ENCODE measurements at places on chromosomes 16 and 17. TPM values are rescaled to one million over a fixed set of nuclear protein-coding genes. Genes with fewer than 3 reads are reported as not detected.

- DNase-seq: no peak
Measured at GRCh38 chr16:68488554-68488953, 40.2 kb upstream of the SMPD3 start.

DNA sequence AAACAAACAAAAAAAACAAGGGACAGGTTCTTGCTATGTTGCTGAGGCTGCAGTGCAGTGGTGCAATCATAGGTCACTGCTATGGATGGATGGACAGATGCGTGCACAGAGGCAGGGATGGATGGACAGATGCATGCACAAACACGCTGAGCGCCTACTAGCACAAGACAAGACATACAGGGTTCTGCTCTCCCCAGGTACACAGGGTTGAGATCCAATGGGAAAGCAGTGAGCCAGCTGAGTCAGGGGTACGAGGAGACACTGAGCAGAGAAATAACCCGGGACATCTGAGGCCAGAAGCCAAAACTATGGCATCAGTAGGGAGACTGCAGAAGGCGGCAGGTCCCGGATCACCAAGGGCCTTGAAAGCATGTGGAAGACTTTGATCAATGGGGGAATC, 6.2 kb downstream of the IL32 start:
- no peak for DNase-seq

- no peak for DNase-seq
Measured at GRCh38 chr17:67041531-67041930, 2.8 kb upstream of the CACNG1 start.

GRCh38 chr17:41885733-41886132, 20.5 kb upstream of the KLHL11 start:
- DNase-seq: no peak

DNA sequence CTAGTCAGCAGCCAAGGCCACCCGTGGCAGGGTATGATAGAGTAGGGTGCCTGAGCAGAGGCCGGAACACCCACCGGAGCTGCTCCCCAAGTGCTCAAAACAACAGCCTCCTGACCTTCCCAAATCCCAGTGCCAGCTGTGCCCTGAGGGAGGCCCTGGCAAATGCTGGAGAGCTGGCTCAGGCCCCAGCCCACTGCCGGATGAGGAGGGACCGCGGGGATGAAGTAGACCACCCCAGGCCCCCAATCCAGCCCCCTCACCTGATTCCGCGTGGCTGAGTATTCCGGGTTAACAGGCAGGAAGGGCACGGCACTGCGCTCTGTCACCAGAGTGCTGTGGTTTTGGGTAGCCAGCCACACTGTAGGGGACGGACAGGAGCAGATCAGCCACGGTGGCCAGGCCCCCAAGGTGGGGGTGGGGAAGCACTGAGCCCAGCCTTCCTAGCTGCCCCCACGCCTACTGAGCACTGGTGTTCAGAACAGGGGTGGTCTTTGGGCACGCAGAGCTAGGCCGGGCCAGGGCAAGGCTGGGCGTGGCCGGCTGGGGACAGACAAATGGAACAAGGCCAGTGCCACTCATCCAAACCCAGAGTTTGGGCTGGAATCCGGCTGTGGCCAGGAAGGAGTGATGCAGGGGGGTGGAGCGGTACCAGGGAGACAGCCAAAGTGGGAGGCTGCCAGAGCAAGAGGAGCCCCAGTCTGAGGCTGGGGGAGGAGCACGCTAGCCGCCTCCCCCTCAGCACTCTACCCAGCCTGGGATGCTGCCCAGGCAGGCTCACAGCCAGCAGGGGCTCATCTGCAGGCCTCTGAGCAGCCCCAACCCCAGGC, 9.1 kb downstream of the TP53I13 start:
- DNase-seq: no peak

- DNase-seq: no peak
Measured at GRCh38 chr17:42310787-42311215, 22.5 kb downstream of the STAT5A start.

DNA sequence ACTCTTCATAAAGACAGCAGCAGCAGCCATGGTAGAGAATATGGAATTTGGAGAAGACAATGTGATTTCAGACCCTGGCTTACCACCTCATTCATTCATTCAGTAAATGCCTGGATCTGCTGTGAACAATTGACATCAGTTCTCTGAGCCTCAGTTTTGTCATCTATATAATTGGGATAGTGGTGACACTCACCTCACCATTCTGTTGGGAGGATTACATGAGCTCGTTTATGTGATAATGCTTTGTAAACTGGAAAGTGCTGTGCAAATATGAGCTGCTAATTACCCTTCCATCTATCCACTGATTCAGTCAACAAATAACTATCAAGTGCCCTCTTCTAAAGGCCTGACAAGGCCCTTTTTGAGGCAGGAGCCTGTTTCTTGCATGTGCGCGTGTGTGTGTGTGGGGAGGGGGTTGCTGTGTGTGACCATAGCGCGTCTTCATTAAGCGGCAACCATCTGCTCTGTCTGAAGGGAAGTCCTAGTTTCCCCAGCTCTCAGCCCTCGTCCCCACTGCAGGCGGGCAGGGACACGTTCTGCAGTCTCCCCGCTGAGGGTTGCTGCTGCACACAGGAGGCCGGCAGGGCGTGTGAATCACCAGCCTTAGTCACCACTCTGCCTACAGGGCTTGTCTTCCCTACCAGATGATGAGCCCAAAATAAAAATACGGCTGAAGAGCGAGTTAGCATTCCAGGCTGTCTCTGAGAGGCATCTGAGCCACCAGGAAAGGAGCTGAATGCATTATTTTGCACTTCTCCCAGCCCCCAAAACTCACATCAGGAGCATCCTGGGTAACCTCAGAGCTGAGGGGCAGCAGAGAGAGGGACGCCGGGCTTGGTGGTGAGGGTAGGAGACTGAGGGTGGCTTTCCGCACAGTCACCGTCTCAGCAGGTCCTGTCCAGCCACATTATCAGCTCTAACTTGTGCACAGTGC, 19.9 kb downstream of the ARL4D start:
- peak; percentile 47 for DNase-seq

DNA sequence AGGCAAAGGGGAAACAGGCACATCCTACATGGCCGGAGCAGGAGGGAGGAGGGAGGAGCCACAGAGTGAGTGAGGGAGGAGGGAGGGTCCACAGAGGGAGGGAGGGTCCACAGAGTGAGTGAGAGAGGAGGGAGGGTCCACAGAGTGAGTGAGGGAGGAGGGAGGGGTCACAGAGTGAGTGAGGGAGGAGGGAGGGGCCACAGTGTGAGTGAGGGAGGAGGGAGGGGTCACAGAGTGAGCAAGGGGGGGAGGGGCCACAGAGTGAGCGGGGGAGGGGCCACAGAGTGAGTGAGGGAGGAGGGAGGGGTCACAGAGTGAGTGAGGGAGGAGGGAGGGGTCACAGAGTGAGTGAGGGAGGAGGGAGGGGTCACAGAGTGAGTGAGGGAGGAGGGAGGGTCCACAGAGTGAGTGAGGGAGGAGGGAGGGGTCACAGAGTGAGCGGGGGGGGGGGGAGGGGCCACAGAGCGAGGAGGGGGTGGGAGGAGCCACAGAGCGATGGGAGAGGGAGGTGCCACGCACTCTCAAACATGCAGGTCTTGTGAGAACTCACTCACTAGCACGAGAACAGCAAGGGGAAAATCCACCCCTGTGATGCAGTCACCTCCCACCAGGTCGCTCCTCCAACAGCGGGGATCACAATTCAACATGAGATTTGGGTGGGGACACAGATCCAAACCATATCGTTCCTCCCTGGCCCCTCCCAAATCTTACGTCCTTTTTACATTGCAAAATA, 24.3 kb upstream of the CDH15 start:
- DNase-seq: no peak

DNA sequence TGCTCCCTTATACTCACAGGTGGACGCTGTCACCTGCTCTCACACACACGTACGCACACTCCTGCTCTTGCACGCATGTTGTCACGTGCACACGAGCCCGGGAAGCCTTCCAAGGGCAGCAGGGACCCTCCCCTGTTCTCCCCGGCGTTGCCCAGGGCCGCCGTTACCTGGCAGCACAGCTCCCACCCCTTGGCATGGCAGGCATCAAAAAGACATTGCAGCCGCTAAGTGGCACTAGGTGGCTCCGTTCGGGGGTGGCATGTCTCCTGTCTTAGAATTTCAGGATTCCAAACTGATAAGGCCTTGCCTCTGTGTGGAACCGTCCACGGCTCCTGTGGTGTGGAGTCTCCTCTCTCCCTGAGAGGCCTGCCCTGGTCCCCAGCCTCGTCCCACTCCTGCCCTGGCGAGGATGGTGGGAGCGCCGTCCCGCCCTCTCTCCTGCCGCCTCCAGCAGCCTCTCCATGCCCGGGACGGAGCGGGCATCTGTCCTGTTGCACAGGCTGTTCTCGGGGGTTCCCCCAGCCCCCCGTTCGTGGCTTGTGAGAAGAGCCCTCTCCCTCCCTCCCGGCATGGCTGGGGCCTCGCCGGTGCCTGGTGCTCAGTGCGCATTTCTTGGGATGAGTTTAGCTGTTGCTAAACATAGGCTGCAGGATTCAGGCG, 126.7 kb upstream of the GSE1 start:
- no peak for DNase-seq

DNA sequence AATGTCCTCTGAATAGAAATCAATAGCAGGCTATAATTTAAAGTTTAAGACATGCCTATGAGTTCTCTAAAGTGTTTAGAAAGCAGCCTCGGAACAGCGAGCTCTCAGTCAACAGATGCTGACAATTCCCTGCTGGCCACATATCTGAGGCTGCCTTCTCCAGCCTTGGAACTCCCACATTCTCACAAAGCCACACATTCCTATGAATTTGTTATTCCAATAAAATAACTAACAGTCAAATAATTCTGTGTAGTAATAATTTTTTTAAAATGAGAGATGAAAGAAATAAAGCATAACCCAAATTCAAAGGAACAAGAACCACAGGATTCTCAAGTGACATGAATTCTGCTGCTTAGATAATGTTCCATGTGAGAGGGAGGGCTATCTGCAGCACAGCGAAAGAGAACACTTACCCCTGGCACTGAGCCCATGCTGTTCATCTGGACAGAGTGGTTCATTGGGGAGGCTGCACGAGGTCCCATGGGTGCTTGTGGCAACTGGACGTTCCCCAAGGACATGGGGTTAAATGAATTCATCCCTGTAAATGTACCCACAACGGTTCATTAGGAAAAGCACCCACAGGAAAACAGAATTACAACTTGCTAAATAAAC, 56.9 kb upstream of the TRAP1 start:
- DNase-seq: no peak

DNA sequence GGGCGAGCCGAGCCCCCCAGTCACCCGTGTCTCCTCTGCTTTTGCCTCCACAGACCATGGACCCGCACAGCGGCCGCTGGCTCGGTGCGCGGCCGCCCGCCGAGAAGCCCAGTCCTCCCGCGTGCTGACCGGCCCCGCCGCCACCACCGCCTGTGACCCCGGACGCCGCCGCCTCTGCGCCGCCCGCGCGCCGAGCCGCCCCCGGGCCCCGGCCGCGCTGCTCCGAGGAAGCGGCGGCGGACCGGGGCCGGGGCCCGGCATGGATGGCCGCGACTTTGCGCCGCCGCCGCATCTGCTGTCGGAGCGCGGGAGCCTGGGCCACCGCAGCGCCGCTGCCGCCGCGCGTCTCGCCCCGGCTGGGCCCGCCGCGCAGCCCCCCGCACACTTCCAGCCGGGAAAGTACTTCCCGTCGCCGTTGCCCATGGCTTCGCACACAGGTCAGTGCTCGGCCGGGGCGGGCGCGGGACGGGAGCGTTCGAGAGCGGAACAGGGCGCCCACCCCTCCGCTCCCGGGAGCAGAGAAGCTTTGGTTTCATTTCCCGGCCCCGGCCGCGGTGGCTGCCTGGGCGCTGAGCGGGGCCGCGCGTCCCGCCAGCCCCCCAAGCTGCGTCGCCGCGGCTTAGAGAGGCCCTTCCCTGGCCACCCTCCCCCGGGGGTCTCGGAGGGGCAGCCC, 4.4 kb downstream of the BAHCC1 start:
- DNase-seq: no peak

DNA sequence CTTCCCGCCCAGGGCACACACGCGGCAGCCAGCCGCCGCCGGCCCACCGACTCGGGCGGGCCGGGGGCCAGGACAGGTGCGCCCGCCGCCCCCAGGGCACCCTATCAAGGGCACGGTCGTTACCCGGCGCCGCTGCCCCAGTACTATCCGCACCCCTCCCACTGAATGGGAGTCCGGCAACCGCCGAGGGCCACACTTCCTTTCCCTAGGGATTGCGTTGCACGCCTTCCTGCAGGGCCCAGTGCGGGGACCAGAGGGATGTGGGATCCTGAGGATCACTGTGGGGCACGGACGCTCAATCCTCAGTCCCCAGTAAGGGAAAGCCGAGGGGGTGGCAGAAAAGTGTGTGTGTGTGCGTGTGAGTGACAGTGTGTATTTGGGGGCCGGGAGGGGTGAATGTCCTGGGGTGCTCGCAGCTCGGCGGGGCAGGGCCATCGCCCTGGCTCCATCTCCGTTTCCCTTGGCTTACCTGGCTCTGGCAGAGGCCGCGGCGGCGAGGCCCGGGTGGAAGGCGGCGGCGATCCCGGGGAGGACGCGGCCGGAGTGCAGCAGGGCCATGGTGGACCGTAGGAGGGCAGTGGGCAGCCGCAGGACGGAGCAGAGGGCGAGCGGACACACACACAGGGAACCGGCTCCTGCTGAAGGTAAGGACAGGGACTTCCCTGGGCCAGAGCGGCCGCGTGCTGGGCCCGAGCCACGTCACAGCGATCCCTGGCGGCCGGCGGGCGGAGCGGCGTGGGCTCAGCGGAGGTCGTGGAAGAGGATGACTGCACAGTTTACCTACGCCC, at the start of gene GOT2:
GOT2 (minus strand) TSS at position 646 of the 788 bp plus-strand sequence; CDS start at position 558, 88 bp downstream.
- DNase-seq: peak; percentile 97

GRCh38 chr17:3675886-3676285, 7.3 kb downstream of the EMC6 start:
- no peak for DNase-seq

The NPIPB12 gene
- 73.8 TPM for polyA plus RNA-seq

The SLC6A2 gene
- polyA plus RNA-seq: not detected

The NGFR gene
- 12.6 TPM for polyA plus RNA-seq

The WNT3 gene
- 2.4 TPM for polyA plus RNA-seq

The NAT9 gene
- 41.5 TPM for polyA plus RNA-seq

Data from left lung (tissue), 14 donors.